ENCODE measurements at places on chromosomes 2 and 18. TPM values are rescaled to one million over a fixed set of nuclear protein-coding genes. Genes with fewer than 3 reads are reported as not detected.

Gene C2orf78
- not detected for total RNA-seq

Gene SERPINB10
- not detected for total RNA-seq

Gene TDRD15
- not detected for total RNA-seq

Gene NCKAP5
- total RNA-seq, result 0.65 TPM

Gene NT5DC4
- total RNA-seq, result not detected

Gene FSHR
- not detected for total RNA-seq

Gene PIEZO2
- total RNA-seq, result 1.1 TPM

Gene TSHZ1
- total RNA-seq, result 4.4 TPM

Gene STRN
- total RNA-seq, result 12.1 TPM

Gene STEAP3
- total RNA-seq, result 30.5 TPM

Gene SERPINB4
- total RNA-seq, result not detected

Gene IFIH1
- 1.6 TPM for total RNA-seq

Gene CWC22
- 12.4 TPM for total RNA-seq

Gene TFCP2L1
- not detected for total RNA-seq

Gene CAPN14
- total RNA-seq, result not detected

Gene PROC
- total RNA-seq, result not detected

Gene TCF7L1
- total RNA-seq, result 0.65 TPM

Gene OTOF
- total RNA-seq, result 0.25 TPM

Gene STON1
- total RNA-seq, result 4.9 TPM

Gene ZNF804A
- 0.76 TPM for total RNA-seq

Gene MC2R
- total RNA-seq, result not detected

Gene ASAP2
- total RNA-seq, result 49.6 TPM

Gene ASTL
- not detected for total RNA-seq

Gene ANKRD29
- total RNA-seq, result 8.9 TPM

Gene GCKR
- total RNA-seq, result 0.11 TPM

Gene ANKRD62
- not detected for total RNA-seq

Gene RIT2
- total RNA-seq, result not detected

Gene ASB18
- total RNA-seq, result not detected

Gene LCT
- total RNA-seq, result 0.25 TPM

Gene PAX8
- 2.1 TPM for total RNA-seq

Gene PRKAG3
- total RNA-seq, result not detected

Gene FBXO36
- total RNA-seq, result 2.3 TPM

Gene C1GALT1C1L
- not detected for total RNA-seq

Gene SCN9A
- total RNA-seq, result 8.3 TPM

Gene TMEM178A
- total RNA-seq, result 0.32 TPM

Gene XDH
- total RNA-seq, result 2.4 TPM

Gene HAAO
- not detected for total RNA-seq

Gene OBSL1
- 84.9 TPM for total RNA-seq

Gene MTA3
- total RNA-seq, result 29.7 TPM

Gene FZD7
- 56.4 TPM for total RNA-seq

Gene AGFG1
- 144 TPM for total RNA-seq

Gene DSG3
- not detected for total RNA-seq

Data from GM23248 (cell line).